ENCODE measurements at places on chromosomes 11 and 22.

DNA sequence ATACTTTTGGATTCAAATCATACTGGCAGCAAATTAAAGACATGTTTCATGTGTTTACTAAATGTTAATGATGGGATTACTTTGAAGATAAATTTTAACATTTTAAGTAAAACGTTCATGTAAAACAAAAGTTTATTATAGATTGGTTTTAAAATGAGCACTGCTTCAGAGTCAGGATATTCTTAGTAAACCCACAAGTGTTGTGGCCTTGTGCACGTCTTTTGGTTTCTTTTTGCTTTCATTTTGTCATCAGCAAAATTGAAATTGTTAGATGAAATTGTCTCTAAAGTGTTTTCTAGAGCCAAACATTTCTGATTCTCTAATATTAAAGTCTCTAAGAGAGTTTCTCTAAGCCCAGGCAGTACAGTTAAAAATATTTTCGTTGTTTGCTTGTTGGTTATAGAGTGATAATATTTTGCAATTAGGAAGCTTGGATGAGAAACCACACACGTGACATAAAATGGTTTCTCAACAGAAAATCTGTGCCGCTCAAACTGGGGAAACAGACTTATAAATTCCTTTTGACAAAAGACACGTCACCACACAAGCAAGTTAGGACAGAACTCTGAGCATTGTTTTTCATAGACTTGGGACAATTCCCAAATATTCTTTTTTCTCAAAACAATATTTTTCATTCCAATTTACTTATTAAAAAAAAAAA lies 164.4 kb downstream of the TEAD1 start:
- no peak for DNase-seq

DNA sequence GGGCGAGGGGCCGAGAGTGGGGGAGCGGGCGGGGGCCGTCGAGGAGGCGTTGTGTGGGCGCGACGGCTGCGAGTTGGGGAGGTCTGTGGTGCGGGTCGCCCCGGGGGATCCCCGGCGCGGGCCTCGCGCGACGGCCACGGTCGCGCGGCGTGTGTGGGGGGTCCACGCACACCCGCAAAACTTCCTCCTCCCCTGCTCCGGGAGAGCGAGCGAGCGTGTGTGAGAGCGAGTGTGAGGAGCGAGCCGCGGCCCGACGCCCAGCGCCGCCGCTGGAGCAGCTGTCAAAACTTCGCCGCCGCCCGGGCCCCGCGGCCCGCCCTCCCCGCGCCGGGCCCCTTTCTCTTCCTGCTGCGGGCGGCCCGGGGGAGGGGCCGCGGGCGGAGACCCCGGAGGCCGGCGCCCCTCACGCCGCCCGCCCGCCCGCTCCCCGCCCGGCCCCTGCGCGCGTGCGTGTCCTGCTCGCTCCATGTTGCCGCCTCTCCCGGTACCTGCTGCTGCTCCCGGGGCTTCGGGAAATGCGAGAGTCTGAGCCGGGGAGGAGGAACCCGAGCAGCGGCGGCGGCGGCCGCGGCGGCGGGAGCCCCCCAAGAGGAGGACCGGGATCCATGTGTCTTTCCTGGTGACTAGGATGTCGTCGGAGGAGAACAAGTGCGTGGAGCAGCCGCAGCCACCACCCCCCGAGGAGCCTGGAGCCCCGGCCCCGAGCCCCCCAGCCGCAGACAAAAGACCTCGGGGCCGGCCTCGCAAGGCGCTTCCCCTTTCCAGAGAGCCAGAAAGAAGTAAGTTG lies 9.0 kb upstream of the CCT8L2 start:
- DNase-seq: no peak

DNA sequence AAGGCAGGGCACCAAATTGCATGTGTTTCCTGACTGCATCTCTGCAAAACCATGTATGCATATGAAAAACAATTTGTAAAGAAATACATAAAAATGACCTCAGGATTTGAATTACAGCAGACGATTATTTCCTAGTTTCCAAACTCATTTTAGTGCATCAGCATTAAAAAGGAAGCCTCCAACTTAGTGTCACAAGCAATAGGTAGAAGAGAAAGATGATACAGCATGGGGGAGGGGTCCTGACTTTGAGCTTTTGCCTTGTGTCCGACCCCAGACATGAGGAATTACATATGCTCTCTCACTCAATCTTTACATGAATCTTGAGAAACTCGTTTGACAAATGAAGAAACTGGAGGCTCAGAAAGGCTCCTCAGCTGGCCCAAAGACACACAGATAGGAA lies 294.6 kb upstream of the NARS2 start:
- no peak for DNase-seq

GRCh38 chr22:30628491-30628890 lies 7.1 kb upstream of the SLC35E4 start:
- DNase-seq: no peak

GRCh38 chr11:3669742-3670183 lies 1.4 kb downstream of the CHRNA10 start:
- no peak for DNase-seq

- DNase-seq: no peak
Measured at GRCh38 chr11:101583251-101584128, at the start of gene TRPC6. TRPC6 (minus strand) TSS chr11:101584007; CDS start chr11:101583503, 504 bp downstream.

Data from stimulated activated CD4-positive, alpha-beta T cell treated with anti-CD3 and anti-CD28 coated beads, Interleukin-1b, Interleukin-23, amount 100 ng/mL, for 1 hour (primary cell).